Amniotic epithelial cell (primary cell): ENCODE measurements at places on chromosomes 1 and 21.

- peak; percentile 54 for DNase-seq
Observed at GRCh38 chr1:93681101-93681988, at the start of gene BCAR3. Gene BCAR3, minus strand, starts transcription at chr1:93681837. Its CDS starts 6,907 bp downstream, at chr1:93674930.

GRCh38 chr1:27581823-27582243, 22.1 kb downstream of the AHDC1 start:
- no peak for DNase-seq

GRCh38 chr1:54871275-54872035, 15.5 kb downstream of the DHCR24 start:
- DNase-seq: no peak

DNA sequence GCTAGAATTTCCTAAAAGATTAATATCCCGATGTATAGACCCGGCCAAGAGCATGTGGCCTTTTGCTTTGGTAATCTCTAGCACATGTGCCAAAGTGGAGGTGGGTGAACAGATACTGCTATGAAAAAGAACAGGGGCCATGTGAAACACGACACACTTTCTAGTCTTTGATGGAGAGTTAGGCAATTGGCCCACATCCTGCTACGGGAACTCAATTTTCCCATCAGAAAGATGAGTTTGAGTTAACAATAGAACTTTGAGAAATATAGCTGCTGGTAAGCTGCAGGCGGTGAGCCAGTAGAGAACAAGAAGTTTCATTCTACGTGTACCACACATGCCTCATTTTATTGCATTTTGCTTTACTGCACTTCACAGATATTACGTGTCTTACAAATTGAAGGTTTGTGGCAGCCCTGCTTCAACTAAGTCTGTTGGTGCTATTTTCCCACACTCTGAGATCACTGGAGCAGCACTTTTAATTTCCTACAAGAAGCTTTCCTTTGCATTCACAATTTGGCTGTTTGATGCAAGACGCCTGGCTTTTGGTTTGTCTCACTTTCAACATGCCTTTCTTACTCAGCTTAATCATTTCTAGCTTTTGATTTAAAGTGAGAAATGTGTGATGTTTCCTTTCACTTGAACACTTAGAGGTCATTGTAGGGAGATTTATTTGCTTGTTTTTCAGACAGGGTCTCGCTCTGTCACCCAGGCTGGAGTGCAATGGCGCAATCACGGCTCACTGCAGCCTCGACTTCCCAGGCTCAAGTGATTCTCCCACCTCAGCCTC, 46.3 kb downstream of the HTR6 start:
- DNase-seq: no peak

GRCh38 chr1:53273526-53273925, 35.2 kb upstream of the MAGOH start:
- no peak for DNase-seq
